ENCODE measurements at places on chromosomes 13 and 19.
A peak's percentile ranks its signal among the peaks of the same experiment; 100 is the strongest.

GRCh38 chr19:16381756-16382401 is 57.3 kb downstream of the KLF2 start:
- DNase-seq = no peak

- DNase-seq = no peak
Measured at GRCh38 chr13:24178847-24179485, 18.4 kb downstream of the SPATA13 start.

DNA sequence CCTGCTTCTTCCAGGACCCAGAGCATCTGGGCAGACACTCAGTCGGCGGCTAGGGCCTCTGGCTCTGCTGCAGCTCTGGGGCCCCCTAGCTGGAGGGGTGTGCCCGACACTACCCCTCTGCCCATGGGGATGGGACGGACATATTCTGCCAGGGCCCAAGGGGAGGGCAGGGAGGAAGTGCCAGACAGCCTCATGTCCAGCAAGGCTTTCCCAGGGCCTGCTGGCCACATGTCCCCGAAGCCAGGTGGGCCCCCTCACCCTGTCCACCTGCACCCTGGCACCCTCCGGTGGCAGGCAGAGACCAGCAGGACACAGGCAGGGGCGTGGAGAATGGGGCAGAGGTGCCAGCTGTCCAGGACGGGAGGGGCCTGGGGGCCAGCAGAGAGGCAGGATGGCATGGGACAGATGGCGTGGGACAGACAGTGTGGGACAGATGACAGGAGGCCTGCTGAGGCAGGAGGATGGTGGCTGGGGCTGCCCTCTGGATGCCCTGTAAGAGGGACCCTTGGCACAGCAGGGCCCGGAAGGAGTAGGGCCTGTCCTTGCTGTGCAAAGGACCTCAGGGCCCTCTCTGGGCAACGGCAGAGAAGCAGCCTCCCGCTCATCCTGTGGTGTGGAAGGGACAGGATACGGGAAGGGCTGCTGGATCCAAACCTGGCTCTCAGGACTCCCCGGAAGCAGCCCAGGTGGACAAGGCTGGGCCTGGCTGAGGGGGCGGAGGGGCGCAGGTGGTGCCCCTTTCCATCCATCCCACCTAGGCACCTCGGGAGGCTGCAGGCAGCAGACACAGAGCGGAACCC is 29.1 kb downstream of the CEBPG start:
- DNase-seq = peak; percentile 10

DNA sequence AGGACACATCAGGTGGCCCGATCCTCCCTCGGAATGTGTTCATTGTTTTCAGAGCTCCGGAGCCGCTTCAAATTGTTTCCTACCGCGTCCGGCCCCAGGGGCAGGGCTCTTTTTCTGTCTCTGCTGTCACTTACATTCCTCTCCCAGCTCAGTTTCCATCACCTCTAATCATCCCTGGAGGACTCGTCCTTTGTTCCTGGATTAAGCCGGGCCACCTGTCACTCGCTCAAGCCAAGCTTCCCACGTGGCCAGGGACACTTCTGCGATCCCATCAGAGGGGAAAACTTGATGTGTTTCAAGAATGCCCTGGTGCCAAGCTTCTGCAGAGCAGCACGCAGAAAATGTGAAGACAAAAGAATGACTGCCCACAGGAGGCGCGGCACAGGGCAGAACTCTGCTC is 13.5 kb downstream of the IL17D start:
- no peak for DNase-seq

DNA sequence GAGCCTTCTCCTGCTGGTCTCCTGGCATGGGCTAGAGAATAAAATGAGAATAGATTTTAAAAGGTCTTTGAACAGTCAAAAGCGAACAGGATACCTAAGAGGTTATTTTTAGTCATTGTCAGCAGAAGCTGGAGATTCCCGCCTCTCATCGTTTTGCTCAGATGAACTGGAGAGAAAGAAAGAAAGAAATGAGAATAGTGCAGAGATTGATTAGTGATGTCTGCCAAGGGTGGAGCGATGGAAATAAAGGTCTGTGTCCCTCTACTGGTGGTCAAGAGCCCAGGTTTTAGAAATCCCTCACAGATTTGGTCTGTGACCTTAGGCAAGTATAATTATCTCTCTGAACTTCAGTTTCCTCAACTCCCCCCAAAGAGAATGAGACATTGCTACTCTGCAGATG is 5.3 kb downstream of the NCAN start:
- peak; percentile 83 for DNase-seq
